NCI-H187 treated with DMSO at 0.1 percent for 48 hours (cell line): ENCODE measurements at places on chromosomes 2 and 18.

DNA sequence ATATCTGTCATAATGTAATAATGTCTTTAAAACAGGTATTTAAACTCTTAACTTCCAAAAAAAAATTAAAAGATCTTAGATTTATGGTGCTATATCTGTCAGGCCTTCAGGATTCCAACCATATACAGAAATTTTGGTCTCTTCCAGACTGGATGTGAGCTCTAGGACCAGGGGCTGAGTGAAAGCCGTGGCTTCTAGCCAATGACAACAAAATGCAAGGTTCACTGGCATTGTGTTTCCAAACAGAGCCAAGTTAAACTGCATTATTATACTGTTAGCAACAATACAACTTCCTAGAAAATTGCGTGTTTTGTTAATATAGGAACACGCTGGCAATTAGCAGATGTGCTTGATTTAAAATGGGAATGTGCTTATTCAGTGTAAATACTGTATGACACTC lies 809.8 kb upstream of the SOX11 start:
- no peak for DNase-seq

DNA sequence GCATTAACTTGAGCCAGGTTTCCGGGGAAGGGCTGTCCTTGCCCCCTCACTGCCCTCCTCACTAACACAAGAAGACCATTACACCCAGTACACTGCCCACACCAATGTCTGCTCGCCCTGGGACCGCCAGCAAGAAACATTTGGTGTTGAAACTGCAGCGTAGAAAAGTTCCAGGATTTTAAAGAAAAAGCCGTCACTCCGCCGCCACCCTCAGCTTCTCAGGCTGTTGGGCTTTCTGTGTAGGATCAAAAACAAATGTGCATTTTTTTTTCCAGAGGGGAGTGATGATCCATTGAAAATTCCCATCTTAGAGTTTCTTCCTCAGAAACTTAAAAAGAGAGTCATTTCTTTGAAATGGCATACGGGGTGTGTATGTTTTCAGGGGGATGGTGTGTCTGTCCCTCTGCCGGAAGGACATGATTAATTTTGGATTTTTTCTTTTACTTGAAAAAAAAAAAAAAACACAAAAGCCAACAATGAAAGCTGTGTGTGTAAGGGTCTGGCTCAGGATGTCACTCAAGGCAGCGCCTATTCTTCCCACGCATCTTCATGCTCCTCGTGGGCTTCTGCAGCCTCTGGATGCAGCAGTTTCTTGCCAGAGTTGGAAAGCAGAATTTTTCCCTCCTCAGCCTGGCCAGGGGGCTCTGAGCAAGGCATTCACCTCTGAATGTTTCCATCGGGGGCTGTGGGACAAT lies 184.9 kb downstream of the GLI2 start:
- DNase-seq = no peak

GRCh38 chr2:3044587-3045317 lies 332.9 kb downstream of the EIPR1 start:
- DNase-seq = no peak

DNA sequence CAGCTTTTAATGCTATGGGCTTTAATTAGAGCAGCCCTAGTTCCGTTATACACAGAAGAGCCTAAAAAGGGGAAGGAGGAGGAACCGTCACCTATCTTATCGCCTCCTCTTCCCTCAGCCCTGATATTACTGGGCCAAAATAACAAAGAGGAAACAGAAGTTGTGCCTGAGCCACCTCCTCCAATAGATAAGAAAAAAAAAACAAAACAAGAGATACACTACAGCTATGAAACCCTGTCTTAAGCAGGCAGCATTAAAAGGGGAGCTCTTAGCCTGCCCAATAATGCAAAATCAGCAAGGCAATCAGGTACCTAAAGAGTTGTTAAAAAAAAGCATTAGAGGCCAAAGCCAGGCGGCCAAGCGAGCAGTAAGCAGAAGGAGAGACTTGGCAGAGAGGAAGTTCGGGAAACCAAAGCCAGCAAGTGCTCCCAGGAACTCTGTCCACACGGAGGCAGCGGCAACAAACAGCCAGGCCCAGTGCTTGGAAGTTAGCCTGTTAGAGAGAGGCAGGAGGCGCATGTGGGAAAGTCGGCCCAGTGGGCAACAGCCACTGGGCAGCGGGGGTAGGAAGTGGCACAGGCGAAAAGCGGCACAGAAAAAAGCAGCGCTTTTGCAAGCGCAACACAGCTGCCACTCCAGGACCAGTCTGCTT lies 41.8 kb upstream of the PDK1 start:
- no peak for DNase-seq

DNA sequence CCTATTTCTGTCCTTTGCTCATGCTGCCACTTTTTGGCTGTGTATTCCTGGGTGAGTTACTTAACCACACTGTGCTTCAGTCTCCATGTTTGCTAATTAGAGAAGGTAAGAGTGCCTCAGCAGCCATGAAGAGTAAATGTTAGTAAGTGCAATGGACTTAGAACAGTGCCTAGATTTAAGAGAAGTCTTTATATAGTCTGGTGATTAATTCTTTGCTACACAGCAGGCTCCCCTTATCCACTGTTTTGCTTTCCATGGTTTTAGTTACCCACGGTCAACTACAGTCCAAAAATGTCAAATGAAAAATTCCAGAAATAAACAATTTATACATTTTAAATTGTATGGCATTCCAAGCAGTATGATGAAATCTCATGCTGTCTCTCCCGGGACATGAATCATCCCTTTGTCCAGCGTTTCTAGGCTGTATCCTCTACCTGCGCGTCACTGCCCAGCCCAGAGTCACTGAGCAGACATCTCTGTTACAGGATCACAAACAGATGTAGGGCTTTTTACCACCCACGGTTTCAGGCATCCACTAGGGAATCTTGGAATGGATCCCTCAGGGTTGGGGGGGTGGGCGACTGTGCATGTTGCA lies 91.0 kb downstream of the CTIF start:
- no peak for DNase-seq

DNA sequence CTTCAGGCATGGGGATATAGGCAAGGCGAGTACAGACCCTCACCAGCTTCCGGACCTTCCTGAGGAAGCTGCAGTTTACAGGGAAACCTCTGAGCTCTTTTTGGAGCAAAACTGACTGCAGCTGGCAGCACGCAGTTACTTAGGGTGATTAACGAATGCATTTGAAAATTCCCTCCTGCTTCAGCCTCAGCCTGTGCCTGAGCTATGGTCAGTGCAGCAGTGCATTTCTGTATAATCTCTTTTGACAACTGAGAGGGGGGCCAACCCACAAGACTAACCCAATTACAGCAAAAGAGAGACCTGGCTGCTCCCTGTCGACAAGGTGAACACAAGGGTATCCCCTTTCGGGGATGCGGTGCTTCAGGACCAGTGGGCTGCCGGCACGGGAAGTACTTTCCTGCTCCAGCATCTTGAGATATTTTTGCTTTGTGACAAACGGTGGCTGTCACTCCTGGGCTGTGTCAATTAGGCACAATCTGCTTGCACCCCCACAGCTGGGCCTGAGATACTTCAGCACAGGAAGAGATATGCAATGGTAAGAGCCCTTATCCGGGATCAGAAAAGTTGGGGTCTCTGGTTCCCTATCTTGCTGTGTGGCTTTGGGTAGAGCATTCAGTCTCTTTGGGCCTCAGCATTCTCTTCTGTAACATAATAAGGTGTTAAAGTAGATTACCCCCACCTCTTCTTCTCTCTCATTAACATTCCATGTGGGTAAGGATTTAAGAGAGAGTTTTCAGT lies 141.0 kb downstream of the TMEM17 start:
- DNase-seq = no peak

- no peak for DNase-seq
These were observed 259.3 kb upstream of the SP5 start for GRCh38 chr2:170455617-170456426.

- DNase-seq = no peak
These were observed 5.2 kb upstream of the CHCHD5 start for GRCh38 chr2:112579241-112579640.

GRCh38 chr2:154452906-154453493 lies 245.5 kb upstream of the KCNJ3 start:
- no peak for DNase-seq
